RPMI8226 (cell line): ENCODE measurements at places on chromosomes 11 and 22.

DNA sequence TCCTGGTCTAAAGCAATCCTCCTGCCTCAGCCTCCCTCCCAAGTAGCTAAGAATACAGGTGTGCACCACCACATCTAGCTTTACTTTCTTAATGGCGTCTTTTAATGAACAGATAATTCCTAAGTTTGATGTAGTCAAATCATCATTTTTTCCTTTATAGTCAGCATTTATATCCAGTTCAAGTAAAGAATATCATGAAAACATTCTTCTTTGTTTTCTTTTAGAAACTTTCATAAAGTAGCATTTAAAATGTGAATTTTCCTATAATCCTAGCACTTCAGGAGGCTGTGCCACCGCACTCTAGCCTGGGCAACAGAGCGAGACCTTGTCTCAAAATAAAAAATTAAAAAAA, 61.6 kb downstream of the RBFOX2 start:
- no peak for DNase-seq

- no peak for DNase-seq
Observed at GRCh38 chr22:39349967-39350726, at the start of gene SYNGR1. Gene SYNGR1, plus strand, starts transcription at chr22:39349991. Its CDS starts 20 bp downstream, at chr22:39350011.

- no peak for DNase-seq
Observed at GRCh38 chr11:119380827-119381180, 686 bp downstream of the USP2 start.

DNA sequence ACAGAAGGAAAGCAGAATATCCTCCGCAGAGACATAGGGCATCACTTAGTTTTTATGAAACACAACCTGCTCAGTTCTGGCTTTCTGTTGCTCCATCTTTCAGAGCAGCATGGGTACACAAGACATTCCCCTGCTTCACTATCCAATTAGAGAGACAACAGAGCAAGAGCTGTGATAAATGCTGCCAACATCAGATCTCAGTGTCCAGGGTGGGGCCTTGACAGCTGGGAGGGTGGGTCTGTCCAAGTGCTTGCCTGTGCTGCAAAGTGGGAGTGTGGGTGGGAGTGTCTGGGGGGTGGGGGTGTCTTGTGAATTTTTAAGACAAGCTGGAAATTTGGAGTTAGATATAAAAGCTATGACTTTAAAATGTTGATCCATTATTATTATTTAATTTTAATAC, 369.6 kb downstream of the TENM4 start:
- DNase-seq = no peak

GRCh38 chr22:19127329-19128008, 3.6 kb upstream of the TSSK2 start:
- no peak for DNase-seq

DNA sequence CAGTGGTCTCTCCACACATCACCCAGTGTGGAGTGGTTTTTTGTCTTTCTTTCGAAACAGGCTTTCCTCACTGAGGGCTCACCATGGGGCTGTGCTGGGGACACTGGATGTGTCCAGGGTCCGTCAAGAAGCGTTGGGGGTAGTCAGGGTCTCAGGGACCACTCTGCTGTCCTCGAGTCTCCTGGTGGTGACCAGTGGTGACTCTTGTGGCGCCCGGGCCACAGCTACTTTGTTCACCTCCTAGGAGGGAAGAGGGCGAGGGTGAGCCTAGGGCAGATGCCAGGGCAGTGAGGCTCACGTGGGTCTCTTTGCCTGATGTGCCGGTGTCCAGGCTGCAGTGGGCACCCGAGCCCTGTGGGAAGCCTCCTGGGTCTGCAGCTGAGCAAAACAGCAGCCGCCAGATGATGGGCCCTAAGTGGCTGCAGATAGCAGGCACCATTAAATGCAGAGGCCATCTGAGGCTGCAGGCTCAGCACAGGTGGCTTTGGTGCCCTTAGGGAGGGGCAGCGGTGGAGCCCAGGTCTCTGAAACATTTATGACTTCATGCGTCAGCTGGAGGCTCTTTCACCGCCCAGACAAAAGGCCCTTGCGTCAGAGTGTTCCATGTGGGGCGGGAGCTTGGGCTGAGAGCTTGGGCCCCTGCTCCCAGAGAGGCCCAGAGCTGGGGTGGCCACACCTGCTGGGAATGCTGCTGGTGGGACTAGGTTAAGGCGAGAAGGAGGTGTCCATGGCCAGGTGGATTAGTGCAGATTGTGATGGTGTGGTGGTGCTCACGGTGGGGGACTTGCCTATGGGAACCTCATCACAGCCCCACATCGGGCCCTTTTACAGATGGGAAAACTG, 29.5 kb downstream of the KCNQ1 start:
- DNase-seq = no peak

- DNase-seq = no peak
Observed at GRCh38 chr22:32621656-32622003, 147.0 kb downstream of the FBXO7 start.

- DNase-seq = no peak
Observed at GRCh38 chr11:46693597-46694012, 6.8 kb downstream of the ARHGAP1 start.

DNA sequence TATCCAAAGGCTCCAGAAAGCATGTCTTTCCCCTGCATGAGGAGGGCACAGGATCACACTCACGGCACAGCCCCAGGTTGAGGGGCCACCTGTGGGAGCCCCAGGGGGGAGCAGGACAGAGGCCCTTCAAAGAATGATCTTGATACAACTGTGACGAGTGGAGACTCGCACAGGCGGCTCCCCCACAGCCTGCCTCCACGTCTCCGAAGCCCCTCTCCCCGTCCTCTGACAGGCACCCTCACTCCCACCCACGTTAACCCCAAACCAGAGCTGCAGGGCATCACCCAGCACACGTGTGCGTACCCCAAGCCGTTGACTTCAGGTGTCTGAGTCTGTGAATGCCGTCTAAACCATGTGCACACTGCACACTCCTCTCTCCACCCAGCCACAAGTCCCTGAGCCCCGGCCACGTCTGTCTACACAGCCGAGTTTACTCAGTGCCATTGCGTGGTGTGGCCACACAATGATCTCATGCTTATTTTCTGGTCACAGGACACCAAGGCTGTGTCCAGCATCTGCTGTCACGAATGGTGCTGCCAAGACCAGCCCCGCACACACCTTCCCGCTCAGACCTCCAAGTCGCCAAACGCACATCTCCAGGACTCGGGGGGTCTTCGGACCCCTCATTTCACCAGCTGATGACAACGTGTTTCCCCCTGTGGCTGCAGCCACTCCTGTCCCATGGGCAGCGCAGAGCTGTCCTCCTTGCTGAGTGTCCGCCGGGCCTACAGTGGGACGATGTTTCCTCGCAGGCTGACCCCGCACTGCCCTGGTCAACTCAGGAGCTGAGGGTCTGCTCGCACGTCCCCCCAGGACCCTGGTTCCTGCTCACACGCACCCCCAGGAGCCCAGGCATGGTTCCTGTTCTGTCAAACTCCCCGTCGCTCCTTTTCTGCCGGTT, 251.2 kb downstream of the BRD1 start:
- DNase-seq = no peak

- no peak for DNase-seq
Observed at GRCh38 chr22:22143448-22143847, 101.1 kb upstream of the VPREB1 start.

- DNase-seq = peak; percentile 62
Observed at GRCh38 chr11:76810151-76810853, 27.1 kb downstream of the TSKU start.

DNA sequence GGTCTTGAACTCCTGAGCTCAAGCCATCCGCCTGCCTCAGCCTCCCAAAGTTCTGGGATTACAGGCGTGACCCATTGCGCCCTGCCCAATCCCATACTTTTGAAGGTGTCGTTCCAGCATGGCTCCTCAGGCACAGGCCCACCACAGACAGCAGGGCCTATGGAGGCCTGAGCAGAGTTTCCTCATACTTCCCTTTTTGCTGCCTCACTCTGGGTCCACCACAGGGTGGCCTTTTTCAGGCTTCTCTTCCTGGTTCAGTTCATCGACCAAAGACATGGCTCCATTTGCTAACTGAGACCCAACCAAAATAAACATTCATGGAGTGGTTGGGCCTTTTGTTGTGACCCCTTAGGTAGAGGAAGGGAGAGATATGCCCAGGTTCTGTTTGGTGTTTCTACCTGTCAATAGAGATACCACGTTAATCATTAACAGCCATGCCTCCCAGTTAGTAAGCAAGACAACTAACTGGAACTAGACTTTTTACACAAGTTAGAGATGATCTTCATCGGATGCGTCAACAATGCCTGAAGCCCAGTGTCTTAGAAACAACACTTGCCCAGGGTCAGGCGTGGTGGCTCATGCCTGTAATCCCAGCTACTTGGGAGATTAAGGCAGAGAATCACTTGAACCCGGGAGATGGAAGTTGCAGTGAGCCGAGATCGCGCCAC, 35.1 kb downstream of the TRIOBP start:
- DNase-seq = peak; percentile 43

DNA sequence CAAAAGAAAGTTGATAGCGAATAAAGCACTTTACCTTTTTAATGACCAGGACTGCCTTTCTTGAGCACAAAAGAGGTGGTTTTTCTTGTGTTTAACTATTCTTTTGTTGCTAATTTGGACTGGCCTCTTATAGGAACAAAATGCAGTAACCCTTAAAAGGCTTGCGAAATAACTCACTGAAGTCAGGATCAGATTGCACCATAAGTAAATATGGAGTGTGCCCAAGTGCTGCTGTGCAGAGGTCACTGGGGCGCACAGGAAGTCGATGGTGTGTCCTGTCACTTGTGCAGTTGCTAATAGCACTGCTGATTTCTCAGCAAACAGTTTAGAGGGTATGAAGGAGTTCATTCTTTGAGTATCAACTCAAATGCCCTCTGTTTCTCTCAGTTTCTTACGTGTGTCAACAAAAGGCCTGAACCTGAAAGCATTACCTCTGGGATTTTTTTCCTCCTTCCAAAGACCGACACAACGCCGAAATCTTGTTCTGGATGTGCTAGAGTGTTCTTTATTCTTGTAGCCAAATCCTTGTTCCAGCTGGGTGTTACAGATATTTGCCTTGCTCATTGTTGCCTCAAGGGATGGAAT, 71.3 kb downstream of the ATXN10 start:
- no peak for DNase-seq

GRCh38 chr11:65718964-65719492, 1.6 kb downstream of the RNASEH2C start:
- DNase-seq = peak; percentile 35

DNA sequence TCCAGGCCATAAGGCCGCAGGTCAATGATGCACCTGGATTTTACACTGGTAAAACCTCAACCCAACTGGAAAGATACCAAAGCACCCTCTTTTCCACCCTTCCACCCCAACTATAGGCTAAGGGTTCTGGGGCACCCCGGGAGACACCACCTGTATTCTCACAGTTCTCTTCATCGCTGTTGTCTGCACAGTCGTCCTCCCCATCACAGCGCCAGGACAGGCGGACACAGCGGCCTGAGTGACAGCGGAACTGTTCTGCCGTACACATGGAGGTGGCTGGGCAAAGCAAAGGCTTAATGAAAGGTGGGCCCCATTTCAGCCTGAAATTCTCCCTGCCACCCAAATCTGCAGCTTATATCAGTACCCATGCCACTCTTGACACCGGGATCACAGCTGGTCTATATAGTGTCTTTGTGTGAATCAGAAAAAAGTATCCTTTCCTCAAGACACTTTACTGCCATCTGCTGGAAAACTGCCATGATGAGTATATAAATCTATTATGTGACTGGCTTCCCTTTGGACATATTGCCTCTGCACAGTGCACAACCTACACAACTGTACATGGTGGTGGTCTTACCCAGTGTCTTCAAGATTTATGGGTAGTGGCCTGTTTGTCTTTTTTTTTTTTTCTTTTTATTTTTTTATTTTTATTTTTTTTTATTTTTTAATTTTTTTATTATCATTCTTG, 21.5 kb downstream of the LRP4 start:
- DNase-seq = peak; percentile 82

DNA sequence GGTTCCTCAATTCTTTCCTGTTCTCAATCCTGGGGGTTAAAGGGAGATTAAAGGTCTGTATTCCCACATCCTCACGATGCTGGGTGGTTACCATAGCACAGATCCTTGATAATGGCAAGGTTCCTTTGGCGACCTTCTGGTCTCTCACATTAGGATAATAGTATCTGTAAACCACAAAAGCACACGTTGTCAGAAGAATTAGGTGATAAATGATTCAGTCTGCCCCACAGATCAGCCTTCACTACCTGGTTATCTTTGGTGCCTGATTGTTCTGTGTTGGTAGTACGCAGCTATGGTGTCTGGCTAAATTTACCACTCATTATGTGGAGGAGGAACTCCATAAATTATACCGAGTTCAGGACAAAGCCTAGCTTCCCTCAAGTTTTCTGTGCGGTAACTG, 78.4 kb downstream of the C2CD3 start:
- no peak for DNase-seq

DNA sequence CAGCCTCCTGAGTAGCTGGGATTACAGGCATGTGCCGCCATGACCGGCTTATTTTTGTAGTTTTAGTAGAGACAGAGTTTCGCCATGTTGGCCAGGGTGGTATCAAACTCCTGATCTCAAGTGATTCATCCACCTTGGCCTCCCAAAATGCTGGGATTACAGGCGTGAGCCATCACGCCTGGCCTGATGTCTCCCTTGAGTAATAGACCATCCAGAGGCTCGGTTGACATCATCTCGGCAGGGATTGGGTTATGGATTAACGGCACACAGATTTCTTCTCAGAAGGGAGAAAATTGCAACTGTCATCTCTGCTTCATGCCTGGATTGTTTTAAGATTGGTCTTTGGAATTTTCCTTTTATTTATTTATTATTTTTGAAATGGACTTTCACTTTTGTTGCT, 239.2 kb upstream of the LARGE1 start:
- no peak for DNase-seq

- no peak for DNase-seq
Observed at GRCh38 chr11:19768815-19769214, 56.2 kb downstream of the NAV2 start.

DNA sequence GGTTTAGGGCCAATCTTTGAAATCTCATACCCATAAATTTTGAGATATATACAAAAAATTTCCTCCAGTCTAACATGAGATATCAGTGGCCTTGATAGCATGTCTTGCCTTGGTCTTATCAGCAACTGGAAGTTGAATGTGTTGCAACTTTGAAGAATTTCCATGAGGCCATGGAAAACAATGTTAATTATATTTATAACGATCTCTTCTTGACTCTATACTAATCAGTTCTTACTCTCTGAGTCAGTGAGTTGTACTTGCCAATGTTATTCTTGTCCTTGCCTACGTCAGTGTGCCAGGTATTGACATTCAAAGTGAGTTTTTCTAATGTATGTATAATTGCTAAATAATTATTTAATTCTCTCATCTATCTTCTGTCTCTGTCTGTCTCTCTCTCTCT, 535.1 kb downstream of the KCNA4 start:
- DNase-seq = no peak
